ENCODE measurements at places on chromosomes 3 and 15.

DNA sequence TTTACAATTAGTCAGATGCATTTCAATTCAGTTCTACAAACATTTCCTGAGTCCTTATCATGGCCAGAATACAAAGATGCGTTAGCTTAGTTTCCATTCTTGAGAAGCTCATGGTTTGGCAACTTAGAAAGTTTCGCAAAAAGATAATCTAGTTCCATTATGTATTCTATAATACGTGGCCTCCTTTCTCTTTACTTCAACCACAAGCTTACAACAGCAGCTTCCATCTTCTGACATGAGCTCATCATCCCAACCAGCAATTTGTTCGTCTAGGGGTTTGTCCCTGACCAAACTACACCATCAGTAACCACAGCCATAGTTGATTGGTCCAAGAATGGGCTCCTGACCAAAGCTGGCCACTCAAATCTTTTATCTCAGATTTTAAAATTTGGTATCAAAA lies 267.6 kb upstream of the TBC1D5 start:
- DNase-seq: no peak

- no peak for DNase-seq
Measured at GRCh38 chr3:123853686-123854372, 30.3 kb downstream of the MYLK start.

DNA sequence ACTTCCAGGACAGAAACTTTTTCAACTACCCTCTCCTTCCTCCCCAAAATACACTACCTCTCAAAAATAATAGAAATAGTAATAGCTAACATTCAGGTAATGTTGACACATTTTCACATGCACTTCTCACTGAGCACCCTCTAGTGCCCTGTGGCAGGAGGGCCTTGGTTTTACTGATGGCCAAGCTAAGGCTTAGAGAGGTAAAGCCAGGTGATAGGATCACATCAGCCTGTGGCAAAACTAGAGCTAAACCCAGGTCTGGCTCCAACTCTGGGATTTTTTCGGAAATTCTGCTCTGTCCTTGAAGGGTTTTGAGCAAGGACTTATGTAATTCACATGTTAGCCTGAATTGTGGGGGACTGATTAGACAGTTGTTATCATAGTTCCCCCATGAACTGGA lies 922 bp upstream of the TAMM41 start:
- no peak for DNase-seq

DNA sequence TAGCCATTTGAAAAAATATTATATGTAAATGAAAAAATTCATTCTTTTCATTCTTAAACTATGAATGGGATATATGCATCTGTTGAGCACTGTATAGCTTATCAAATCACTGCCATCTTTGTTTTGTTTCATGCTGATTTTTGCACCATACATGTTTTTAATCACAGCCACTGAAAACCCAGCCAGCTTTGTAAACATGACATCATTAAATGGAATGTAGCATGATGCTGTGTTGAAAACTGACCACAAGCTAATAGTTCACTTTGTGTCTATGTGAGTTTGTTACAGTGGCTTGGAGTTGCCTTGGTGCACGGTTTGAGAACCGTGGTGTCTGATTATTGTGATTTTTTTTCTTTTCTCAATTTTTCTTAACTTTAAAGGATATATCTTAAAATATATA lies 75.7 kb downstream of the GMPS start:
- DNase-seq: no peak
